GM12878 (cell line): ENCODE measurements at places on chromosomes 5 and 9.

- H3K27ac ChIP-seq: no peak overlapping the region
- no peaks in the 10 kb centered on the region for H3K27me3 ChIP-seq
- H3K36me3 ChIP-seq: no peaks in the 10 kb centered on the region
- no peaks in the 10 kb centered on the region for H3K4me1 ChIP-seq
These were observed 156.9 kb upstream of the FST start for GRCh38 chr5:53323511-53323910.

DNA sequence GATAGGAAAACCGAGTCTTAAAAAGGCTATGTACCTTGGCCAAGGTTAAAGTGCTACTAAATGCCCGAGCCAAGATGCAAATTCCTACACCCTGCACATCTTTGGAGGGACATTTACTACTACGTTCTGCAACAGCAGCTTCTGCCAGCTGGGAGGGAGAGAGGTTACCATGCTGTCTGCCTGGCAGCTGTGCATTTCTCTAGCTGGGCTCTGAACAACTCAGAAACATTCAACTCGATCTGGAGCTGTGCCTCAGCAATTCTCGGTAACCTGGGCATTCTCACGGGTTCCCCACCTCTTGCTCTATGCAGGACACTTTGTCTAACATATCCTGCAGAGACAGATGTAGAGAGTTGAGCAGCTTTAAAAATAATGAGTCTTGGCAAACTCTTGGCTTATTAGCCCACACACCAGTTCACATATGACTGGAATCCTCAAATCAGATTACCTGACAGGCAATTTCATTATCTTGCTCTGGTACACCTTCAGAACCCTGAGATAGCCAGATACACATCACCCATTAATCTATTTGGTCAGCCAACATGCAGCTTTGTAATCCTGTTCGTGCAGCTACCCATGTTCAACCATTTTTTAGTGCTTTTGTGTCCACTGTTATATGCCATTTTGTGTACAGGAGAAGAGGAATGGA is 115.8 kb downstream of the EFNA5 start:
- no peak overlapping the region for H3K27ac ChIP-seq
- H3K36me3 ChIP-seq: no peaks in the 10 kb centered on the region
- peaks cover 4% of the 10 kb centered on the region; the same call in 1 of the 2 replicates for H3K4me1 ChIP-seq
- DNase-seq: no peak

- no peak for DNase-seq
- H3K4me1 ChIP-seq: no peaks in the 10 kb centered on the region
- peaks cover 4% of the 10 kb centered on the region; the same call in 1 of the 2 replicates for H3K36me3 ChIP-seq
- H3K27me3 ChIP-seq: no peaks in the 10 kb centered on the region
- no peak overlapping the region for H3K27ac ChIP-seq
These were observed 13.8 kb downstream of the PDCL start for GRCh38 chr9:122814545-122814944.

GRCh38 chr5:135426102-135427082 is 20.8 kb downstream of the DCANP1 start:
- no peak overlapping the region for H3K27ac ChIP-seq
- no peaks in the 10 kb centered on the region for H3K36me3 ChIP-seq
- H3K27me3 ChIP-seq: peaks cover 3% of the 10 kb centered on the region; the same call in 1 of the 2 replicates

DNA sequence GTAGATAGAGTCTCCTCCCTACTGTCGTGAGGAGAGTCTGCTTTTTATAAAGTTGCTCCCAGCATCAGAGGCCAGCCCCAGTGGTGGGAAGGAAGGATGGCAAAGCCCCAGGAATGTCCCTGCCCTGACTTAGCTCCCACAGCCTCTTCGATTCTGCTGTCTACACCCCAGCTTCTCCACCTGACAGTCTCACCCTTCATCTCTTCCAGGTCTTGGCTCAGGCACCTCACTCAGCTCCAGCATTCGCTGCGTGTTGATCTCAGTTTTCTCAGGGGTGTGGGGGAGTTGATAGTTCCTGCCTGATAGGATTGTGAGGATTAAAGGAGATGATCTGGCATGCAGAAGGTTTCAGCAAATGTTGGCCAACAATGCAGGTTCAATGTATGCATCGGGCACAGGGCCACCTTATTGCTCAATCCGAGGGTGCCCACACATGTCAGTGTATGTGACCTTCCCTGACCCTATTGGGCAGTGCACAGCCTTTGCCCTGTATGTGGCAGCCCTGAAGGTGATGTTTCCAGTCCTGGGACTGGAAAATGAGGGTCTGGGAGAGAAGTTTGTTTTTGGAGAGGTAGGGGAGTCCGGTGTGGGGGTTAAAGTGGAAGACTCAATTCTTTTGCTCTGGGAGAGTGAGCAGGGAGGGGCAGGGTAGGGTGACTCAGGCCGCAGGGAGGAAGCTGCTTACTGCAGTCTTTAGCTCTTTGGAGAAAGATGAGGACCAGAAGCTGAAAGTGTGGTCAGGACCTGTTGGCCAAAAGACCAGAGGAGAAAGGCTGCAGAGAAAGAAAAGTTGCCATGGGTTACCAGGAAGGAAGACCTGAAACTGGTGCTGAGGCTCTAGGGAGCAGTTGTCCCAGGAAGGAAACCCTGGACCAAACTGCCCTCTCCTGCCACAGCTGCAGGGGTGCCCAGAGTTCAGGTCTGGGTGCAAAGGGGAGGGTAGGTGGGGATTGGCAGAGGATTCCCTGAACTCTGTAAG is 153.2 kb downstream of the MACROH2A1 start:
- DNase-seq: no peak

DNA sequence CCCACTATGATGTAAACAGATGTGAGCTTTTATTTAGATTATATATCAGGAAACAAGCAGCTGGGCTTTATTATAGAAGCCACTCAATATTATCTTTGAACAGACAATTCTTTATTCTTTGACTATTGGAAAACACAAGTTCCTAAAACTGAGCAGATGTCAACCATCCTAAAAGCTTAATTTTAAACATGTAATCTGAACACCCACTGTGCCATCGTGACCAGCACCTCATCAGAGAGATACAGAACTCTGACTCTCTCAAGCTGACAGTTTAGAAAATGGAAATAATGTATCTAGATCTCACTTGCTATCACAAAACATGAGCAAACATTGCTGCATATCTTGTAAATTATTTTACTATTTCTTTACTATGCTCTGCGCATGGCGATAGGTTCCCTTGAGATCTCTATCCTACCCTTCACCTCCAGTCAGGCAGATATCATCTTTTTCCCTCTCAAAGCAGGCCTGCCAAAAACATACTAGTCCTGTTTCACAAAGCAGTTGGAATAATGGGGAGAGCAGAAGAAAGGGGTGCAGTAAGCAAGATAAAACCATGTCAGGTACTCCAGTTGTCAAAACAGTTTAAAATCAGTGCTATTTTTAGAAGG is 151.0 kb downstream of the KIAA0825 start:
- H3K27me3 ChIP-seq: no peaks in the 10 kb centered on the region
- no peak overlapping the region for H3K4me3 ChIP-seq
- no peak overlapping the region for H3K27ac ChIP-seq
- H3K36me3 ChIP-seq: no peaks in the 10 kb centered on the region
